ENCODE measurements at places on chromosomes 1 and 21.

- DNase-seq: no peak
Observed at GRCh38 chr1:204545202-204545601, 29.0 kb downstream of the MDM4 start.

GRCh38 chr1:186474208-186474607 is 13.3 kb upstream of the PDC start:
- no peak for DNase-seq

DNA sequence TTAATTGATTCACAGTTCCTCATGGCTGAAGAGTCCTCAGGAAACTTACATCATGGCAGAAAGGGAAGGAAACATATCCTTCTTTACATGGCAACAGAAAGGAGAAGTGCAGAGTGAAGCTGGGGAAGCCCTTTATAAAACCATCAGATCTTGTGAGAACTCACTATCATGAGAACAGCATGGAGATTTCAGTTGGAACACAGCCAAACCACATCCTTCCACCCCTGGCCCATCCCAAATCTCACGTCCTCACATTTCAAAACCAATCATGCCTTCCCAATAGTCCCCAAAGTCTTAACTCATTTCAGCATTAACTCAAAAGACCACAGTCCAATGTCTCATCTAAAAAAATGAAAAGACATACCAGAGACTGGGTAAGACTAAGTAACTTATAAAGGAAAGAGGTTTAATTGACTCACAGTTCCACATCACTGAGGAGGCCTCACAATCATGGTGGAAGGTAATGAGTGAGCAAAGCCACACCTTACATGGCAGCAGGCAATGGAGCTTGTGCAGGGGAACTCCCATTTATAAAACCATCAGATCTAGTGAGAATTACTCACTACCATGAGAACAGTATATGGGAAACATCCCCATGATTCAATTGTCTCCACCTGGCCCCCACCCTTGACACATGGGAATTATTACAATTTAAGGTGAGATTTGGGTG is 105.2 kb downstream of the MRPL39 start:
- peak; percentile 34 for DNase-seq

GRCh38 chr1:223802032-223802431 is 43.7 kb downstream of the TP53BP2 start:
- no peak for DNase-seq

All from stimulated activated CD4-positive, alpha-beta T cell treated with anti-CD3 and anti-CD28 coated beads, Interleukin-1b, Interleukin-23, amount 100 ng/mL, for 24 hours (primary cell).